ENCODE measurements at places on chromosomes 16 and 17.

DNA sequence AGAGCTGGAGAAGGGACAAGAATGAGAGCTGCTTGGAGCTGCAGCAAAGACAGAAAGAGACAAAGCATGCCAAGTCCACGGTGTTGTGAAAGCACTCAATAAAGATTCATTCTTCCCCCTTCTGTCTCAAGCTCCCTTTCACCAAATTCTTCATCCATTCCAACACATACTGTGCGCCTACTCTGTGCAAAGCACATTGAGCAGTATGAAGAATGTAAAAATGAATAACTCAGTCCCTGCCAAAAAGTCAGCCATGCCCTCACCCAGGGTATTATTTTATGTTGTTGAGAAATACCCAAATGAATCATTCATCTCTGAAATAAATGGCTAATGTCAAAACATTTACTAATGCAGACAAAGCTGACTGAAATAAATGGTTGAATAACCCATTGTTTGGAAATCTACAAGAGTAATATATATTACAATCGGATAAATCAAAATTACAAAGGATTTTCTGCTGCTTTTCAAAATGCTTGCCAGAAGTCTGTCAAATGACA lies 282.9 kb upstream of the IRX5 start:
- no peak for DNase-seq

- DNase-seq = no peak
Measured at GRCh38 chr17:35447499-35447898, 1.1 kb downstream of the SLFN13 start.

GRCh38 chr17:21378553-21378952 lies 2.4 kb downstream of the KCNJ12 start:
- no peak for DNase-seq

GRCh38 chr17:73156166-73156840 lies 8.5 kb upstream of the SSTR2 start:
- peak; percentile 50 for DNase-seq
